ENCODE measurements at places on chromosomes 2 and 18.

- DNase-seq, result no peak
Measured at GRCh38 chr2:22992441-22992840, 392.5 kb upstream of the KLHL29 start.

GRCh38 chr2:208253600-208254117, 1.2 kb downstream of the IDH1 start:
- no peak for DNase-seq

DNA sequence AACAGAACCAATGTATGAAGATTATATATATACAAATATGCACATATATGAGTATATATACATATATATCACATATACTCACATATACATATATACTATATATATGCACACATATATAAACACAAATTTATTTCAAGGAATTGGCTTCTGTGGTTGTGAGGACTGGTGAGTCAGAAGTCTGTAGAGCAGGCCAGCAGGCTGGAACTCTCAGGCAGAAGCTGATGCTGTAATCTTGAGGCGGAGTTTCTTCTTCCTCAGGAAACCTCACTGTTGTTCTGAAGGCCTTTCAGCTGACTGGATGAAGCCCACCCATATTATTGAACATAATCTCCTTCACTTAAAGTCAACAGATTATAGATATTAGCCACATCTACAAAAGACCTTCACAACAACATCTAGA, 143.9 kb upstream of the CREB1 start:
- DNase-seq, result no peak

DNA sequence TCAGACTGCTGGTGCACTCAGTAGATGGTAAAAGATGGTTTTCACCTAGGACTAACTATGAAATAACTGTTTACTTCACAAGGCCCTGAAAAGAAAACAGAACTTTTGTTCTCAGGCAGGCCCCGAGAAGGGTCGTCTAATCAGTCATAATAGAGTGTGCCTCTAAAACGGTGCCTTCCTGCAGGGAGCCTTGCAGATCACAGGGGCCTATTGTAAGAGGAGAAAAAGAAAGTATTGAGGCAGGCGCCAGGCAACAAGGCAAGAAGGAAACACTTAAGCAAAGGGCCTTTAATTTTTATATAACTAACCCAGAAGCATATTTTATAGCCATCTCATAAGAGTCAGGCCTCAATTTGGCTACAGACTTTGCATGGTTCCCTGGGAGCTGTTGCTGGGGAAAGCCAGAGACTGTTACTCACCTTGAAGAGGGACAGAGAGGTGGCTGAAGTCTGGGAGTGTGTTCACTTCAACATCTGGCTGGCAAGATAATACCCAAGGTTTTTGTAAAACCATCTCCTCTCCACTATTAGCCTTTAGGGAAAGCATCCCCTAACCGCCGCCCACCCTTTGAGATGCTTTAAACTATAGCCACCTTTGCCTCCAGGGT, 117.1 kb downstream of the PRPF40A start:
- DNase-seq, result no peak

DNA sequence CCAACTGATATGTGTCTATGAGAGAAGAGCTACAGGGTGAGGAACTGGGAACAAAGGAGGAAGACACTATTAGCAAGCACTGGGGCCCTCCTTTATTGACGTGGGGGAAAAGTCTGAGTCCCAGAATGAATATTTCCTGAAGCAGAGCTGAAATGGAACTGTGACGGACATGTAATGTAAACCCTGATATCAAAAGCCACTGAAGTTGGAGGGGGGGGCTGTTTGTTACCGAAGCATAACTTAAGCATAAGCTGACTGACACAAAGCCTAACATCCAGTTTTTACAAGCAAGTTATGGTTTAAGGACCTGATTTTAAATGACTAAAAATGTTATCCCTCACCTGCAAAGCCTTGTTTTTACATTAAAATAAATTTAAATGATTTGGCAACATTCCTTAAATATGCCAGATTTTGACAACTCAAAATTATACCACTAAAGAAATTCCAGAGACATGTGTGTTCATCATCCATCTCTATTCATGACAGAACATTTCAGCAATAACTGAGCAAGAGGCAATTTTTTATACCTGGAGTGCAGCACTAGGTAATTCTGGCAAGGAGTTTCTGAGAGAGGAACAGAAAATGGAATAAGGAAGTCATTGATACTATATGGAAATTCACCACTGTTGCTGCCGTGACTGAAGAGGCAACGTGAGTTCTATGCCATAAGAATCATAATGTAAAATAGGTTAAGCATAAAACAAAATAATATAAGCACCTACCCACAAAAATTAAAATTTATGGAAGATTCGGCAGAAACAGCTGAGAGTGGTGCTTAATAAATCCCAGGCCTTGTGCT, 186.0 kb downstream of the AFF3 start:
- DNase-seq, result no peak

- no peak for DNase-seq
Measured at GRCh38 chr2:218780046-218780445, 1.9 kb upstream of the CYP27A1 start.

DNA sequence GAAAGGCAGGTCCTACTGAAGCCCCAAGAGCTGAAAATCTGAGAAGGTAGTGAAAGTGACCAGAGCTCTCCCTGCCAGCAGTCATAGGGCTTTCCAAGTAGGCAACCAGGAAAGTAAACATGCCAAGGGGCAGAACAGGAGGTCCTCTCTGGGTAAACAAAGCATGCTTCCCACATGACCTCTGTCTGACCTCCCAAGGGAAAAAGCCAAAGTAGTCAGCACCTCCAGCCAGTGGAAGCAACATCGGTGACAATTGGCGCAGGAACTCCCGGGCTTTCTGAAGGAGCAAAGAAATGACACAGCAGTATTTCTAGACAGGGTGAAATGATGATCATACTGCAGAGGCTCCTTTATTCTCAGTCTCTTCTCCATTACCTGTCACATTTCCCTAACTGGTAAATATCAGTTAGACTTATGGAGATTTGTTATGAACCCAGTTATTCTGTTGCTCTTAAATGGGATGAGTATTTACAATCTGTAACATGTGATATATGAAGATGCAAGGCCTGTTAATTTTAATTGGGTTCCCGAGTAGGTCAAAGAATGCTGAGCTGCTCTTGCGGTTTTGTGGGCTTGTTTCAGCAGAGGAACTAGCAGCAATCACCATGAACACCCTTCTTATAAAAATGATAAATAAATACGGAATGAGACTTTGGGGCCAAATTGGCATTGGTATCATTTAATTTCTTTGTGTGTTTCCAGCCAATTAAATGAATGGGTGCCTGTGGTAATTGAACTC, 321.0 kb downstream of the RND3 start:
- no peak for DNase-seq

GRCh38 chr2:222859786-222860612, 837 bp upstream of the ACSL3 start:
- no peak for DNase-seq

All from stimulated activated CD8-positive, alpha-beta memory T cell treated with anti-CD3 and anti-CD28 coated beads, Interleukin-4, amount 100 ng/mL, for 4 hours (primary cell).